ENCODE measurements at places on chromosomes 3 and 15.

GRCh38 chr15:88658972-88659931, 20.4 kb downstream of the ISG20 start:
- peak; percentile 90 for DNase-seq

DNA sequence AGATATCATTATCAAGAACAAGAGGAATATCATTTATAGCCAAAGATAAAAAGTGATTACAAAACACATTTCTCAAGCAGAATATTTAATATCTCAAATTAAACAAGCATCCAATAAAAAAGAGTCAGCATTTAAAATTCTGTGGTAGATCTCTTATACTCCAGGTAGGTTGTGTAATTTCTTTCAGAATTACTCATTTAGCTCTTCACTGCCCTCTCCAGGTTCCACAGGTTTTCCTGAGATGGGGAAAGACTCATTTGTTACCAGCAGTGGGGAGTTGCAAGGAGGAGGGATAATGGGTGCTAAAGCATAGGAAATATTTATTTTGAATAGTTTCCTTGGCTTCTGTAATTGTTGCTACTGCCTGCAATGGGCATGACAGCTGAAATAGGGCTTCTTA, 83.1 kb upstream of the RASGRP1 start:
- DNase-seq: no peak

GRCh38 chr3:48466386-48467109, 20.0 kb downstream of the ATRIP start:
- DNase-seq: no peak

GRCh38 chr3:116614795-116615362, 94.7 kb upstream of the TUSC7 start:
- no peak for DNase-seq

DNA sequence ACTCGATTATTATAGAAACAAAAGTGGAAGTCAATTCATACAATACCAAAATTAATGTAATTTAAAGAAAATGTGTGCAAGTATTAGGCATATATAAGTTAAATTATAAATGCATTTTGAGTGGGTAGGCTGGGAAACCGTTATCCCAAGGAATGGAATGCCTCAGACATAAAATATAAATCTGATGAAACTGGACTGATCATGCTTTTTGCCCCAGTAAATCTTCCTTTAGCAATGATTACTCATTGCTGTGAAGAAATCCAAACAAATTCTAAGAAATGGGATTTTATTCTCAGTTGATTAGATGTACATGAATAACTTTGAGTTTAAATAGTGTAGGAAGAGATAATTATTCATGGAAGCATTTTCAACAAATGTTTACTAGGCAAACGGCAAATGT, 185.5 kb upstream of the KCNMB2 start:
- no peak for DNase-seq

DNA sequence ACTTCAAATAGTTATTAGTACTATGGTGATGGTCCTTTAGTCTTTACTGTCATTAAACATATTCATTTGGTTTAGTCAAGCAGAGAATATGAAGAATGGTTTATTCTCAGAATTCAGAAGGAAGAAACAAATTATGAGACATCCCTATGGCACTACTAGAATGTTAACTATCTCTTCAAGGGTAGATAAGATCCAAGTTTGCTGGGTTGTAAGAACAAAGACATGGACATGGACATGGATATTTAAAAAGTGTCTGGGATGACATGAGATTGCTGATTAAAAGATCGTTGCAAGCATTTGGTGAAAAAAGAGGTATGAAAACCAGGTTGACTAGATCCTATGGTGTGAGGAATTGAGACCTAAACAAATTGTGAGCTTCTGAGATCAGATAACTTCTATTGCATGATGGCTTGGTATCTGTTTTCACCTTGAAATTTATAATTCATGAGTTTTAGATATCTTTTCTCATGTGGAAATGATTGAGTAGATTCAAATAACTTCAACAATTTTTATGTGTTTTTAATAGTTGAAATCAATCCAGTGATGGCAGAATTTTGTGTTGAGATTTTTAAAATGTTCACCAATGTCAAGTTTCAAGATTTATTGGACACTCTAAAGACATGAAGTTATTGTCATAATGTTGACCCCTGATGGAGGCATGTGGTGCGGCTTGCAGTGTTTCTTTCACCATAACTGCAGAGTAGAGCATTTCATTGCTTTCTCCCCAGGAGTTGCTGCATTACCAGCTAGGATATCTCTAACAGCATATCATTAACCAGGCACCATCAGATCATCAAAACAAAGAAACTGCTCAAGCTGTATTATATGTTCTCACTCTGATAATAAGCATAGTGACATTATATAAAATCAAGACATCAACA, 72.6 kb downstream of the NAALADL2 start:
- no peak for DNase-seq

- DNase-seq: no peak
Measured at GRCh38 chr15:89802986-89803824, 11.4 kb downstream of the ANPEP start.

DNA sequence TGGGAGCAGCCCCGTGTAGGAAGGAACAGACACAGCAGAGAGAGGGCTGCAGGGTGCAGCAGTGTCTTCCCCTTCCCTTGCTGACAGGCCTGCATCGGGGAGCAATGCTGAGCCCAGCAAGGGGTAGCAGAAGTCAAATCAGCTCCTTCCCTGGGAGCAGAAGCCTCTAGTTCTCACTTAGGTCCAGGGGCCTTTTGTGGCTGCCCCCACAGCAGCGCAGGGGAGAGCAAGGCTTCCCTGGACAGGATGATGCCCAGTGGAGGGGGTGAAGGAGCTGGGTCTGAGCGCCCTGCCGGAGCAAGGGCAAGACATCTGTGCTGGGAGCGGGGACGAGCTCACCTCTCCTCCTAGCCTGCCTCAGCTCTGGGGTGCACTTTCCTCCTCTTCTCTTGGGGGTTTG, 827 bp downstream of the PLCB2 start:
- no peak for DNase-seq

GRCh38 chr3:24060055-24060454, 115.0 kb downstream of the NR1D2 start:
- DNase-seq: no peak

- no peak for DNase-seq
Measured at GRCh38 chr15:37375519-37375918, 275.2 kb upstream of the MEIS2 start.

DNA sequence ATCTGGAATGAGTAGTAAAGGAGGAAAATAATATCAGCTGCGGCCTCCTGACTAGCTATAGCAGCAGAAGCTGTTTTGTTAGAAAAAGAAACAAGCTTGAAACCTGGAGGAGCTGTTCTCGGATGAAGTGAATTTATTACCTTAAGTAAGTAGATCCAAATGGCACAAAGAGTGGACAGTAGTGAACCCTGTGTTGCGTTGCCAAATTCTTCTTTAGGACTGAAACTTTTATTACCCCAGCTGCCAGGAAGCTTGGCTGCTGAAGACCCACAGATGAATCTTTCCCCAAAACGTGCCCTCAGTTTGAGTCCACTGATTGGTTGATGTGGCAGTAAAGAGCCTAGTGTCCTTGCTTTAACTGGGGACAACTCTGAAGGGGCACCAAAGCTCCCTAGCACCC, 366.8 kb upstream of the GBE1 start:
- peak; percentile 30 for DNase-seq

DNA sequence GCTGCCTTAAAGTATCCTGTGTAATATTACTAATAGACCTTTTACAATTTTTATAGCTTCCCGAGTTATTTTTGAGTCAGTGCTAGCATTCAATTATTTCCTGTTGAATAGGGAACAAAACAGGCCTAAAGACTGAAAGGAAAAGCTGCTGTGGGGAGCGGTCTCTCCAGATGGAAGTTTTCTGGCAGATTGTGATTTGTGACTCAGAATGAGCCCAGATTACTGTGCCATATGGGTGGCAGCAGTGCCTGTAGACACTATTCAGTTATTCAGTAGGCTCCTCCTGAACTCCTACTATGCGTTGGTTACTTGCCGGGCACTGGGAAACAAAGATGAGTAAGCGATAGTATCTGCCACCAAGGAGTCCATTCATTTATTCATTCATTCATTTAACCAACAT, 211.8 kb downstream of the CHST2 start:
- DNase-seq: peak; percentile 51

DNA sequence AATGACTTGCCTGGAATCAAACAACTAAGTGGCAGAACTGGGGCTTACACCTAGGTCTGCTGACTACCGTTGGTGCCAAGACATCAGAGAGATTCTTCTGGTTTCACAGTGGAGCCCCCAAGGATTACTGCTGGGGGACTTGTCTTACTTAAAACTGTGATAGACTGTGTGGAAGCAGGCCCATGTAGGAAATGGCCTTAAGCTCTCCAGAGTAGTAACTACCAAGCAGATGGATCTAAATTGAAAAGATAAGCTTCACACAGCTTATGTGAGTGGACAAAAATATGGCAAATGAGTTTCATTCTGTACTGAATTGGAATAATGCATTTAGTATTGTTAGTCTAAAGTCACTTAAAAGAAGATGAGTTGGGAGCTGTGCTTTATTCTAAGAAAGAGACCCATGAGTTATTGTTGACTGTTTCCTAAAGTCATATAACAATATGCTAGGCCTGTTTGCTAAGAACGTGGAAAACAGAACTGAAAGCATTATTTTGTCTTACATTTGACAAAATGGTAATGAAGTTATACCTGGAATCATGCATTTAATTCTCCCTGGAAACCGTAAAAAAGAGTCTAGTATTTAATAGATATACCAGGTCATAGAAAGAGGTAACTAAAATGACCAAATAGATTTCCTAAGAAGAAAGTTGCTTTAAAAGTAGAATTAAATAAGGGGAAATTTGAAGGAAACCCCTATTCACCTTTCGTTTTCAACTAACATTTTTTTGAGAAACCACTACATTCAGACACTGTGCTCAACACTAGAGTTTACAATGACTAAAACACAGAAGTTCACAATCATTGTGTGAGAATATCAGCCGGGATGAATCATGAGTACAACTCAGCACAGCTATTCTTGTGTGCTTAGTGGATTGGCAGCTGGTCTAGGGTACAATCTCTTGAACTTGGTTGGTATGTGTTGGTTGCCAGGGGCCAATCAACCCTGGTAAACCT, 13.0 kb upstream of the MAPK6 start:
- DNase-seq: no peak

GRCh38 chr3:45169125-45169904, 23.1 kb upstream of the CDCP1 start:
- no peak for DNase-seq

- DNase-seq: no peak
Measured at GRCh38 chr3:180684807-180685206, 5.5 kb upstream of the CCDC39 start.

DNA sequence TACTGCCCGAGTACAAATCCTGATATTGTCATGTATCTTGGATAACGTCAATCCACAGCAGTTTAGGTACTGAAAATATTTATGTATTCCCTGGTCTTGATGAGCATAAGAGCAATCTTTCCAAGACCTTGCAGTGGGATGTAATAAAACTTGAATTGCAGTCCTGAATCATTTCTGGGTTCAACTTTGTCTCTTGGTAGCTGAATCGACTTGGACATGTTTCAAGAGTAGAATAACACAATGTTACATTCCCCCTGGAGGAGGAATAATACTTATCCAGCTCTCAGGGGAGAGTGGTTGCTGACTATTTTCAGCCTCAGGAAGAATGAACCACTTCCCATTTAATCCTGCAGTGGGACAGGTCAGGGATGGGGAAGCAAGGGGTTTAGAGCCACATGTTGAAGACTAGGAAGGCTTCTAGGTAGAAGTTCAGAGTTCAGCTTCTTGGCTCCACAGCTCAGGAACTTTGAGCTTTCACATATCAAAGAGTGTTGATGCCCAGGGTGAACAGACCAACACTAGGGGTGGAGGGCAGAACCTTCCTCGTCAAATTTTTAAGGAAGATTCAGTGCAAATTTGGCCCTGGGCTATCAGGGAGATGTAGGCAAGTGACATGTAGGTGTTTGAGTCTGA, 43.4 kb upstream of the GPD1L start:
- no peak for DNase-seq

DNA sequence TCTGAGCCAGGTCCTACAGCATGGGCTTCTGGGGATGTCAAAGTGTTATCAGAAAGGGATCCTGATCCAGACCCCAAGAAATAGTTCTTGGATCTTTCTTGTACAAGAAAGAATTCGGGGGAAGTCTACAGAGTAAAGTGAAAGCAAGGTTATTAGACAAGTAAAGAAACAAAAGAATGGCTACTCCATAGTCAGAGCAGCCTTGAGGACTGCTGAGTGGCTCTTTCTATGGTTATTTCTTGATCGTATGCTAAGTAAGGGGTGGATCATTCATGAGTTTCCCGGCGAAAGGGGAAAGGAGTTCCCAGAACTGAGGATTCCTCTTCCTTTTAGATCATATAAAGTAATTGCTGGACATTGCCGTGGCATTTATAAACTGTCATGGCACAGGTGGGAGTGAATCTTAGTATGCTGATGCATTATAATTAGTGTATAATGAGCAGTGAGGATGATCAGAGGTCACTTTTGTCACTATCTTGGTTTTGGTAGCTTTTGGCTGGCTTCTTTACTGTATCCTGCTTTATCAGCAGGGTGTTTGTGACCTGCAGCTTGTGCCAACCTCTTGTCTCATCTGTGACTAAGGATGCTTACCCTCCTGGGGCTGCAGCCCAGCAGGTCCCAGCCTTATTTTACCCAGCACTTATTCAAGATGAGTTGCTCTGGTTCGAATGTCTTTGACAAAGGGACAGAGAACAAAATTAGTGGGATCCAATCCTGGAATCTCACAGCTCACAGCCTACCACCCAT, 41.0 kb downstream of the CRYGS start:
- no peak for DNase-seq

DNA sequence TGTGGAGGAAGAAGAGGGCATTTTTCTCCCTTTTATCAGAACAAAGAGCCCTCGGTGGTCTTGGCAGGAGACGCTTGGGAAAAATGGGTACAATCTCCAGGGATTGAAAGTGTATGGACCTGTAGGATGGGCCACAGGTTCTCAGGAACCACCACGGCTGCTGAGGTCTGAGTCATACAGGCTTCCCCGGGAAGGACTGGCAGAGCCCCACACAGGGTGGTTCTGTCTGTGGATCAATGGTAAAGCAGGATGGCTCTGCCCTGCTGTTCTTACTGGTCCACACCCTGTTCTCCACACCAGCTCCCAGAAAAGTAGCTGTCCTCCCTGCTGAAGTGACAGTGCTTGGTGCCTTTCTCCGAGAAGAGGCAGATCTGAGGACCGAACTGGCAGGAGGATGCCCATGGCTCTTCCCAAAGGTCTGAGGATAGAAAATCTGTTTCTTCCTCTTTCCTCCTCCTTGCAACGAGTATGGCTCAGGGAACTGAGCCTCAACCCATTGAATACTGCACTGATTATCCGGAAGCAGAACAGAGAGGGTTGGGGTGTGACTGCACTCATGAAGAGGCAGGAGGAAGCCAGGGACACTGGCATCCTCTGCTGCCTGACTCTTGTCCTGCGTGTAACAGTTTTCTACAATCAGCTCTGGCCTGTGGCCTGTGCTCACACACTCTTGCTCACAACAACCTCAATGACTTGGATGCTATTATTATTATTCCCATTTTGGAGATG, 39.0 kb downstream of the KIF9 start:
- DNase-seq: no peak

DNA sequence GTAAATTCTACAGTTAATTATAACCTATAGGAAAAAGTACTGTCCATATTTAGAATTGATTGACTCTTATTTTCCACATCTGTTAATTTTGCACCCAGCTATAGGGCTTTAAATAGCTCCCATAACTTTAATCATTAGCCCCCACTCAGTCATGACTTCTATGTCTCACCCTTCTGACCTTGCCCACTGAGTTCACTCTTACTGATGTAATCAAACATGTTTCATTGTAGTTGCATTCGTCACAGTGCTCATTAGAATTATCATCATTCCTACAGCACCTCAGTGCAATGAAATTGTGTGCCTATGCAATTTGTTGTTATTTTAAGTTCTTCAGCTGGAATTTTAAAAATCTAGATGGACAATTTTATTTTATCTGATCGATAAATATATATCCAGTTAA, 151.4 kb downstream of the TIGIT start:
- no peak for DNase-seq

All from right hindlimb (tissue), 1 donor.